Cortex of kidney (tissue), 1 donor: ENCODE measurements at places on chromosomes 3 and 15.

GRCh38 chr3:83003917-83004316 is 1242.5 kb upstream of the GBE1 start:
- no peak for DNase-seq

DNA sequence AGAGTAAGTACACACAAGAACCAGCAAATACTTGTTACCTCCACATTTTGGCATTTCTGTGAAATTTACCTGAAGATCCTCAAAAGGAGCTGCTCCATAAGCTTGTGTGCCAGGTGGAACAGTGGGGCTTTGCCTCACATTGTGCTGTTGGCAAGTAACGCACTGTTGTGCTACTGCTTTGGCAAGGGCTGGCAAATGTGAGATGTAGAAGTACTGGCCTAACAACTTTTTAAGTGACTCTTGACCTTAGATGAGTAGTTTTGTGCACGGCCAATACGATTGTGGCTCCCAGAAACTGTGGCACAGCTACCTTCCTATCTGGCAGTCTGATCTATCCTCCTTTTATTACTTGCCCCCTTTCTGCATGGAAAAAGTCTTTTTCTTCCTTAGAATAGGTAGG is 337.0 kb downstream of the KCNH8 start:
- no peak for DNase-seq

DNA sequence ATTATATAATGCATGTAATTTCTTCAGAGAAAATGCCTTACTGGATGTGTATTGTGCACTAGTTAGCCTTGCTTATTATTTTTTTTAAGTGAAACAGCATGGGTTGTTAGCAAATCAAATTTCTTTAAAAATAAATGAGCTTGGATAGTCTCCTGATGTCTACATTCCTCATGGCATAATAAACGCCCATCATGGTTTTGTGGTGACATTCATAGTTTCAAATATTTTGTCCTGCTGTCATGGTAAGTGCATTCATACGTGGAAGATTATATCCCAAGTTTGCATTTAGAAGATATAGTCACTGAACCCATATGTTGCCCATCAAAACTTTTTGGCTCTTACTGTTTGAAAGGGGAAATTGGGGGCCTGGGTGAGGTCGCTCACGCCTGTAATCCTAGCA is 130.7 kb downstream of the ALCAM start:
- DNase-seq, result no peak

DNA sequence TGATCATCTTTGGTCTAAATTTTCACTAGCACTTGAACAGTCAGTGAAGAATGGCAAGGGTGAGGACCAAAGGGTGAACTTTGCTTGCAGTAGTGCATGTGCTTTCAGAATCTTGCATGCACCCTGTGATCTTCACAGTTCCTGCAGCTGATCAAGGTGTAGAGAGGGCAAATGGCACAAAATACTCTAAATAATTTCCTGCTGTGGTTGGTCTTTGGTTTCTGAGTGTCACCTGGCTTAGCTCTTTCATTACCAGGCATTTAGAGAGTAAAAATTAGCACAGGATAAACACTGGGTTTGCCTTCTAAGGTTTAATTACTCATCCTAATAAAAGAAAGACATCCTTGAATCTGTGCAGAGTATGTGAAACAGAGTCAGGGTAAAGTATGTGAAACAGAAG is 11.4 kb downstream of the TIPARP start:
- DNase-seq, result no peak

DNA sequence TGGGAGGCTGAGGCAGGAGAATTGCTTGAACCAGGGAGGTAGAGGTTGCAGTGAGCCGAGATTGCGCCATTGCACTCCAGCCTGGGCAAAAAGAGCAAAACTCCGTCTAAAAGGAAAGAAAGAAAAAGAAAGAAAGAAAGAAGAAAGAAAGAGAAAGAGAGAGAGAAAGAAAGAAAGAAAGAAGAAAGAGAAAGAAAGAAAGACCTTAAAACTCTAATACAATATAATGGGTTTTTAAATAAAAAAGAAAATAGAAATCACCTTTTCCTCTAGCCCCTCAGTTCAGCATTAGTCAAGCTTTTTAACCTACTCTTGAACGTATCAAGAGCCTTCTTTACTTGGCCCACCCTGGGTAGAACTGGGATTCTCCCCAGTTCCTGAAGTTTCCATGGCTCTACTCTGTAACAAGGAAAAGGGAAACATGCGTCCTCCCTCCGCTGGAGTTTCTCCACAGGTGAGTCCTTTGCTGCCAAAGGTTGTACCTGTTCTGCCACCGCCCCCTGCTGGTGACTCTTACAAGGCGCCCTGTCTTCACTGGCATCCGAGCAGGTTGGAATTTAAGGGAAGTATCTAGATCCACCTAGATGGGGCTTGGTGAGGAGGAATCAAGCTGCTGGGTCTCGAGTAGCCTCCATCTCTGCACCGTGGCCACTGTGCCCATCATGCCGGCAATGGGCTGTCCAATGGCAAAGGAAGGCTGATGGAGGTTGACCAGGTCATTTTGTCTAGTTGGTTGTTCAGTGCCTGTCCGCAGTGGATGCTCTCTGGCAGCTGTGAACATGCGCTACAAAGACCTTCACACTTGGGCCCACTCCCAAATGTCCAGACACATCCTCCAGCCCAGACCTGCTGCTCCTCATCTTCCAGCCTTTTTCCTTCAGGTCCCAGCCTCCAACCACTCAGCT is 20.6 kb upstream of the EPHB3 start:
- DNase-seq, result no peak
